Stimulated activated CD4-positive, alpha-beta T cell treated with anti-CD3 and anti-CD28 coated beads, TNF-alpha, amount 100 ng/mL, for 1 hour (primary cell): ENCODE measurements at places on chromosomes 1 and 21.

- DNase-seq, result no peak
Measured at GRCh38 chr1:109947582-109948284, 36.8 kb upstream of the AHCYL1 start.

DNA sequence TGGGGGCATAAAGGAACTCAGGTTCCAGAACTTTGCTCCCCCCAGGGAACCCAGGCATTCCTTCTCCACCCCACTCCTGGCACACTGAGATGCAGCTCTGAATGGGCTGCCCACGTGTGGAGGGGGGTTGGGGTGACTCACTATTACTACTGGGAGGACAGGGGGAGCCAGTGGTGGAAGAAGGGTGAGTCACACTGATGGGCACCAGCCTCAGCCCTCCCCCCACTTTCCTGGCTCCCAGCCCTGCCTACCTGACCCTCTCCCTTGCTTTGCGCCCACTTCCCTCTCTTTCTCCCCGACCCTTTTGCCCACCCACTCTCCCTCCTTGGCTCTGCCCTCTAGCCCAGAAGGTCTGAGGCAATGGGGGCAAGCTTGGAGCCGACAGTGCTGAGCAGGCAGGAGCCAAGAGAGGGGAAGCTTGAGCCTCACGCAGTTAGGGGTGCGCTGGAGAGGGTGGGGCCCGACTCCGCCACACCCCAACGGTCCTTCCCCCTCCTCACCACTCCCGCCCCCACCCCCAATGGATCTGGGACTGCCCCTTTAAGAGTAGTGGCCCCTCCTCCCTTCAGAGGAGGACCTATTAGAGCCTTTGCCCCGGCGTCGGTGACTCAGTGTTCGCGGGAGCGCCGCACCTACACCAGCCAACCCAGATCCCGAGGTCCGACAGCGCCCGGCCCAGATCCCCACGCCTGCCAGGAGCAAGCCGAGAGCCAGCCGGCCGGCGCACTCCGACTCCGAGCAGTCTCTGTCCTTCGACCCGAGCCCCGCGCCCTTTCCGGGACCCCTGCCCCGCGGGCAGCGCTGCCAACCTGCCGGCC, at the start of gene LMNA:
TSS of gene LMNA (plus strand) at position 611 of the 818 bp plus-strand sequence. CDS start 208 bp downstream, outside the sequence.
- peak; percentile 35 for DNase-seq

- DNase-seq, result no peak
Measured at GRCh38 chr1:15167386-15167785, 13.8 kb downstream of the TMEM51 start.

DNA sequence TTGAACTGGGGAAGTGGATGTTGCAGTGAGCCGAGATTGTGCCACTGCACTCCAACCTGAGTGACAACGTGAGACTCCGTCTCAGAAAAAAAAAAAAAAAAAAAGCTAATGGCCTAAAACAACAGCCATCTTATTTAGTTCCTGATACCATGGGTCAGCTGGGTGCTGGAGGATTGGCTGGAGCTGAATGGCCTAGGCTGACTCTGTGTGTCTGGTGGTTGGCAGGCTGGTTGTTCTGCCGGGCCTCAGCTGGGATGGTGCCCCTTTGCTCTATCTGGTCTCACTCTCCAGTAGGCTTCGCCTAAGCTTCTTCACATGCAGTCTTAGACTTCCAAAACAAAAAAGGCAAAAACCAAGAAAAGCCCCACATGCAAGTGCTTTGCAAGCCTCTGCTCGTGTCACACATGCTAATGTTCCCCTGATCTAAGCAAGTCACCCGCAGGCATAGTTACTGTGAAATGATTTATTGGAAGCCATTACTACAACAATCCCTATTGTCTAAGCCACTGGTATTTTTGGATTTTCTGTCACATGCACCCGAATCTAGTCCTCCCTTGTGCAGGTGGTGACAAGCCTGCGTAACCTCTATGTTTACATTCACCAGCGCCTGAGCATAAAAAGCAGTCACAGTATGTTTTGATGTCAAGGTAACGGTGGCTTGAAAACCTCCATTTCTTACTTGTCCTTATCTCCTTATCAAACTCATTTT, 39.6 kb upstream of the KANK4 start:
- no peak for DNase-seq

- no peak for DNase-seq
Measured at GRCh38 chr21:30482130-30482529, 2.0 kb upstream of the KRTAP19-1 start.

GRCh38 chr1:234629026-234629425, 19.0 kb upstream of the IRF2BP2 start:
- no peak for DNase-seq

GRCh38 chr1:28070725-28071593, 17.5 kb downstream of the EYA3 start:
- DNase-seq, result no peak

GRCh38 chr1:145982010-145982723, 14.2 kb downstream of the TXNIP start:
- DNase-seq, result no peak

GRCh38 chr1:24084050-24084449, 27.9 kb downstream of the MYOM3 start:
- DNase-seq, result no peak

DNA sequence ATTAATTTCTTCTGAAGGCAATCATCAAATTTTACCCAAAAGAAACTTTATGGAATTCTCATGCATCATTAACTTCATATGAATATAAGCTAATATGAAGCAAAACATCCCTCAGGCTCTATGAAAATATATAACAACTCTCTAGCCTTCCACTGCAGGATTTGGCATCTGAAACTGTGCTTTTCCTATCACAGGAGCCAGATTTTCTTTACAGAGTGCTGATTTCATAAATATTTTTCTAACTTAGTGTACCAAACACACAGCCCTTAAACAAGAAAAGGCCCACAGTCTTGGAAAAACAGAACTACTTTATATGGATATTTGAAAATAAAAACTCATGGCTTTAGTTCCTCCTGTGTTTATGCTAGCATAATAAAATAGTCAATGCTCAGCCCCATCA, 559.5 kb upstream of the CHRM3 start:
- no peak for DNase-seq

DNA sequence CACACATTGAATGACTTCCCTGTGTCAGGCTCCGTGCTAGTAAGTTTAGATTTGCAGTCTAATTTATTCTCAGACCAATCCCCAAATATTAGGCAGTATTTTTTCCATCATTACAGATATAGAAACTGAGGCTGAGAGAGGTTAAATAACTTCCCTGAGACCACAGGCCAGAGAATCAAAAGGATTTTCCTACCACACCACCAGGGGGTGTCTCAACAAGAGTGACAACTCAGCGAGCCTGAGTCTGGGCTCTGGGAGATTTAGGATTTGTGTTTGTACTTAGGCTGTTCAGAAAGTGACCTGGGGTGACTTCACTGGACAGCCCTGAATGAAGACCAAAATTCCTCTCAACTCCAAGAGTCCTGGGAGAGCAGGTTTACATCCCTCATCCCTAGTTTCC, 13.3 kb upstream of the LCE5A start:
- DNase-seq, result no peak
